ENCODE measurements at places on chromosomes 2 and 18.

GRCh38 chr2:64837116-64837731, 152.0 kb upstream of the SLC1A4 start:
- DNase-seq: no peak

DNA sequence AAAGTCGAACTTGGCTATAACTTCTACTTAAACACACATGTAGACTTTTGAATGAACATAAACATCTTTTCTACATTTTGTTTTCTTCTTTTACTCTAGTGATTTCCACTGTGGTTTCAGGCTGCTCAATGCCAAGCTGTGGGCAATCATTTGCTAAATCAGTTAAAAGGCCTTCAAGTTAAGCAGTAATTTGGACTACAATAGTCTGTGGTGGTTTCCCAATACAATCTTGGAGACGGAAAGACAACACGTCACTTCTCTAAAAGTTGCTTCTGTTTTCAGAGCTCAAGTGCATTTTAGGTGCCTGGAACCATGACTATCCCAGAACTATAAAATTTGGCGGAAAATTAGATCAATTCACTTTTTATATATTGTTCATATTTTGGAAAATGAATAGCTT, 69.4 kb downstream of the TXNL1 start:
- no peak for DNase-seq

DNA sequence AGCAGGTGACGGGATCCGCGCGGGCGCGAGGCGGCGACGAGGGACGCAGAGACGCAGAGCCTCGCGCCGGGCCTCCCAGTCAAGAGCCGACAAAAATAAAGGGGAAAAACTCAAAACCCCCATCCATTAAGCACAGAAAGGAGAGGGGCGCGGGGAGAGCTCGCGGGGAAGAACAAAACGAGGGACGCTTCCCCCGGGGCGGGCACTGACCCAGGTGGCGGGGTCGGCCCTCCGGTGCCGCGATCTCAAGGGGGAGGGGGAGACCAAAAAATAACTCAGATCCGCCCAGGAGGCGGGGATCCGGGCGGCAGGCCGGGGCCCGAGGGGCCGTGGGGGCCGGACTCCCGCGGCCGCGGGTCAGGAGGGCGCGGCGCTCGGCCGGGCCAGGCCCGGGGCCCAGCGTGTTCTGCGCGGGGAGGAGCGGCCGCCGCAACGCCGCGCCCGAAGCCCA, 597 bp downstream of the RNF103 start:
- peak; percentile 27 for DNase-seq

GRCh38 chr2:20178666-20179465, 46.1 kb downstream of the SDC1 start:
- DNase-seq: no peak

GRCh38 chr2:66966631-66967030, 430.5 kb upstream of the ETAA1 start:
- DNase-seq: no peak

GRCh38 chr2:138237667-138238384, 263.7 kb upstream of the SPOPL start:
- no peak for DNase-seq

GRCh38 chr2:167132066-167132465, 243.8 kb downstream of the XIRP2 start:
- no peak for DNase-seq

Data from stimulated activated CD4-positive, alpha-beta T cell treated with anti-CD3 and anti-CD28 coated beads, Interleukin-1b, Interleukin-23, amount 100 ng/mL, for 1 hour (primary cell).